ENCODE measurements at places on chromosomes 5 and 9. TPM values are rescaled to one million over a fixed set of nuclear protein-coding genes. Genes with fewer than 3 reads are reported as not detected.

UHRF2 gene
- polyA plus RNA-seq = 58.3 TPM

CENPP gene
- 7.8 TPM for polyA plus RNA-seq

CDC20B gene
- polyA plus RNA-seq = not detected

IGFBPL1 gene
- 1.7 TPM for polyA plus RNA-seq

WWC1 gene
- 97.0 TPM for polyA plus RNA-seq

CTXN3 gene
- polyA plus RNA-seq = not detected

PKD2L2 gene
- 0.33 TPM for polyA plus RNA-seq

MOB3B gene
- 24.6 TPM for polyA plus RNA-seq

SPATA6L gene
- polyA plus RNA-seq = 6.1 TPM

BTNL3 gene
- 0.05 TPM for polyA plus RNA-seq

HSD17B3 gene
- polyA plus RNA-seq = 0.72 TPM

MEF2C gene
- polyA plus RNA-seq = 29.4 TPM

PTGES gene
- polyA plus RNA-seq = 5.9 TPM

C5orf52 gene
- polyA plus RNA-seq = not detected

ZNF622 gene
- 20.9 TPM for polyA plus RNA-seq

NEUROG1 gene
- not detected for polyA plus RNA-seq

GABRA6 gene
- not detected for polyA plus RNA-seq

SPINK6 gene
- not detected for polyA plus RNA-seq

TRUB2 gene
- 37.8 TPM for polyA plus RNA-seq

MED10 gene
- polyA plus RNA-seq = 39.4 TPM

ABLIM3 gene
- polyA plus RNA-seq = 2.8 TPM

GAS1 gene
- polyA plus RNA-seq = 53.5 TPM

PCSK5 gene
- 19.0 TPM for polyA plus RNA-seq

NOP16 gene
- 23.7 TPM for polyA plus RNA-seq

TAF11L12 gene
- polyA plus RNA-seq = not detected

CLINT1 gene
- 73.2 TPM for polyA plus RNA-seq

PHF24 gene
- 0.15 TPM for polyA plus RNA-seq

MARVELD2 gene
- 29.3 TPM for polyA plus RNA-seq

RABL6 gene
- polyA plus RNA-seq = 57.7 TPM

RASGRF2 gene
- 1.8 TPM for polyA plus RNA-seq

ACER2 gene
- 21.2 TPM for polyA plus RNA-seq

ANGPTL2 gene
- polyA plus RNA-seq = 12.4 TPM

FUBP3 gene
- polyA plus RNA-seq = 63.9 TPM

ZBTB26 gene
- polyA plus RNA-seq = 19.1 TPM

ST6GALNAC4 gene
- 10.4 TPM for polyA plus RNA-seq

Measured in left renal pelvis (tissue), 4 donors.